Stimulated activated CD4-positive, alpha-beta T cell treated with anti-CD3 and anti-CD28 coated beads, Interleukin-15, amount 100 ng/mL, for 48 hours (primary cell): ENCODE measurements at places on chromosomes 7 and 10.

DNA sequence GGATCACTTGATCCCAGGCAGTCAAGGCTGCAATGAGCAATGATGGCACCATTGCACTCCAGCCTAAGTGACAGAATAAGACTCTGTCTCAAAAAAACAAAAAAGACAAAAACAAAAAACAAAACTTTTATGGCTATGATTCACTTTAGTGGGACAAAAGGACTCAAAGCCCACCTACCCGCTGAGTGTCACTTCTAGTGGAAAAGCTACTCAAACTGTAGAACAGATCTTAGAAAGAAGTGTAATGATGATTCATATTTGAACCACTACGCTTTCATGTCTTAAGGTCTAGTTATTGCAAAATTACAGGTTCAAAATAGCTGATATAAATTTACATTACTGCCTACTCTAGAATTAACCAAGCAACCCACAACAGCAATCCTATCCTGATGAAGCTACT is 47.1 kb upstream of the OTUD1 start:
- peak; percentile 7 for DNase-seq

DNA sequence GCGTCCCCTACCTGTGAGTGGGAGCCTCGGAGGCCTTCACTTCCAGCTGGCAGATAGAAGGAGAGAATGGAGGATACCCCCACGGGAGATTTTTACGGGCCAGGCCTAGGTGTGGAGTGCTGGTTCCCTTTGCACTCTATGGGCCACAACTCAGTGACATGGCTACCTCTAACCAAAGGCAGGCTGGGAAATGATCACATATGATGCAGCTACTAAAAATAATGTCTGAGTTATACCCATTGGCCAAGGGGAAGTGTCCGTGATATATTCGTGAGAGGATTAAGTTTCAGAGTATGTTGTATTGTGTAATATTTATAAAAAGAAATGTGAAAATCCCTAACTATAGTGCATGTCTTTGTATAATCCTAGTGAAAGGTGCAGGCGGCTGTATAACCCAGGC is 13.5 kb upstream of the HIPK2 start:
- no peak for DNase-seq

GRCh38 chr10:129969911-129970464 is 5.9 kb upstream of the EBF3 start:
- no peak for DNase-seq

- DNase-seq, result no peak
These were observed 93.1 kb upstream of the IFRD1 start for GRCh38 chr7:112357136-112357535.

GRCh38 chr7:133048589-133048988 is 33.3 kb downstream of the CHCHD3 start:
- no peak for DNase-seq

GRCh38 chr10:114022766-114023597 is 20.7 kb upstream of the ADRB1 start:
- DNase-seq, result no peak

DNA sequence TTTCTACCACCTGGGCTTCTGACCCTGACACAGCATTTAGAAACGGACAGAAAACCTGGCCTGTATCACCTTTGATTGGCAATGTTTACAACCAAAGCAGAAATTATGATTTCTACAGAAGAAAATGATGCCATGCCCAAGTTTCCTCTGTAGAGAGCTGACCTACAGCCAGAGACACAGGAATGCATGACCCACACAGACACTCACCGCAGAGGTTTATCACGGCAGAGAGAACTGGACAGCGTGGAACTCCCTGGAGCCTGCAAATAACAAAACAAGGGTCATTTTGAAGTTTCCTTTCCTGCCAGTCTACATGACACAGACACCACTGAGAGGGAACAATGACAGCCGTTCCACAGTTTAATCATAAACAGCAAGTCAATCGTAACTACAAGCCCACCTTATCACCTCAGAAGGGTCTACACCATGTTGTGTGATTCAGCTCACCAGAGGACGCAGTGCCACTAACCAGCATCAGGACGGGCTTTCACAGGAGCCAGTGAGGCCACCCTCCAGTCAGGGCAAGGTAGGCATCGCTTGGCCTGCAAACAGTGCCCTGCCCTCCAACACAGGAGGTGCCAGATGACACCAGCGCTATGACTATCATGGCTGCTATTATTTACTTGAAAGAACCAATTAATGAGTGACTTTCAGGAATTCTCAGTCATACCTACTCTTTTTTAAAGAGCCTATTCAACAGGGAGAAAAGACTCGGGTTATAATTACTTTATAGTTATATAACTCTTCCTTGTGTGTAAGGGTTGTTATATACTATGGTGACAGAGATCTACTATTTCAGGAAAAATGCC is 139.9 kb downstream of the TNS3 start:
- no peak for DNase-seq

DNA sequence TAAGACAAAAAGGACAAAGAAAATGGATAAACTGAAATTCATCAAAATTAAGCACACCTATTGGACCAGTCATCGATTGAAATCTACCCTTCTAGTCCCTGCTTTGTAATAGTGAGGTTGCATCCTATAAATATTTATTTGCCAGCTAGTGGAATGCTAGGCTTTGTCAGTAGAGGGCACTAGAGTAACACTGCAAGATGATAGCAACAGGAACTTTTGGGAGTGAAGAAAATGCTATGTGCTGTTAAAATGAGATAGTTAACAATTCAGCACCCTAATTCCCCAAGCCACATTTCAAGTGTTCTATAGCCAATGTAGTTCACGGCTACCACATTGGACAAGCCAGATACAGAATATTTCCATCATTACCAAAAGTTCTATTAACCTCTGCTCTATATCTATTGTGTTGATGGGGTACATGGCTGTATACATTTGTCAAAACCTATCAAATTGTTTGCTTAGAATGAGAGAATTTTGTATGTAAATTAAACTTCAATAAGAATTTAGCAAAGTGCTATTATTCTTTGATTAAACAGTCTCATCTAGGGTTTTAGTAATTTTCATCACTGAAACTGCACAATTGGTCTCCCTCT is 69.8 kb downstream of the LSMEM1 start:
- no peak for DNase-seq

DNA sequence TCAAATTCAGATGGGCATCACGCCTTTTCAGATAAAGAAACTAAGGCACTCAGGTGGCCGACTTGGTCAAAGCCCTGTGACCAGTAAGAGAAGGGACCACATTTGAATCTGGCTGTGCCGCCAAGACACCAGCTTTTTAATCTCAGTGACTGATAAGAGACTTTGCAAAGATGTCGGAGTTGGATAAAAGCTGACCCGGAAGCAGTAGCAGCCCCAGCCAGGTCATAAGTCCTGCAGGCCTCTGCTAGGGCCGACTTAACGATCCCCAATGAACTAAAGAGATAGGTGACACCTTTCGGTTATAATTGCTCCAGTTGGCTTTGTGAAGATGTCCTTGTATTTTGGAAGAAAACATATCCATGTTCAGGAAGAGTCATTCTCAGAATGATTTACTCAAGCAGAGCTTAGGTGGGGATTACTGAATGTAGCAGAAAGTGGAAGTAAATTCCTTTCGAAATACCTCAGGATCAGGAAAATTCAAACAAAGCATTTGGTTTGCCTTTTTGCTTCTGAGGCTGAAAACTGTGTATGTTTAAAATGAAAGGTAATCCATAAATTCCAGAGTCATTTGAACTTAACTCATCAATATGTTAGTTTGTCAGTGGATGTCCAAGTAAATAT is 164.2 kb upstream of the PITRM1 start:
- DNase-seq, result no peak

GRCh38 chr10:99619851-99620710 is at the start of gene SLC25A28:
Gene SLC25A28, minus strand, starts transcription at chr10:99620439. Its CDS starts 104 bp downstream, at chr10:99620335.
- DNase-seq, result peak; percentile 91

DNA sequence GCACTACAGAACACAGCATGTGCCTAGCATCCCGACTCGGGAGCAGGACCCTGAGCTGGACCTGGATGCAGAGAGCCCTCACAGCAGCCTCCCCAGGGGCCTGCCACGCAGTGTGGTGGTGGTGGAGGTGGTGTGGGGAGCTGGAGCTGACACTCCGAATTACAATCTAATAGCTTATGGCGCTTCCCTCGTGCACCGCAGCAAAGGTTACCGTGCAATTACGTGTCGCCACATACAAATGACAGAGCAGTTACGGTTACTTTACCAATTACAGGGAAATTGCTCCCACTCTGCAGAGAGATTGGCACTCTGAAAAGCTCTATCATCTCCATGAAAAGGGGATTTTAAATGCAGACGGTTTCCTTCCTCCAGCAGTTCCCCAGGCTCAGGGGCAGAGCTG is 81.8 kb downstream of the PLXNA4 start:
- DNase-seq, result no peak

GRCh38 chr10:61870526-61870895 is 31.0 kb upstream of the ARID5B start:
- DNase-seq, result no peak

DNA sequence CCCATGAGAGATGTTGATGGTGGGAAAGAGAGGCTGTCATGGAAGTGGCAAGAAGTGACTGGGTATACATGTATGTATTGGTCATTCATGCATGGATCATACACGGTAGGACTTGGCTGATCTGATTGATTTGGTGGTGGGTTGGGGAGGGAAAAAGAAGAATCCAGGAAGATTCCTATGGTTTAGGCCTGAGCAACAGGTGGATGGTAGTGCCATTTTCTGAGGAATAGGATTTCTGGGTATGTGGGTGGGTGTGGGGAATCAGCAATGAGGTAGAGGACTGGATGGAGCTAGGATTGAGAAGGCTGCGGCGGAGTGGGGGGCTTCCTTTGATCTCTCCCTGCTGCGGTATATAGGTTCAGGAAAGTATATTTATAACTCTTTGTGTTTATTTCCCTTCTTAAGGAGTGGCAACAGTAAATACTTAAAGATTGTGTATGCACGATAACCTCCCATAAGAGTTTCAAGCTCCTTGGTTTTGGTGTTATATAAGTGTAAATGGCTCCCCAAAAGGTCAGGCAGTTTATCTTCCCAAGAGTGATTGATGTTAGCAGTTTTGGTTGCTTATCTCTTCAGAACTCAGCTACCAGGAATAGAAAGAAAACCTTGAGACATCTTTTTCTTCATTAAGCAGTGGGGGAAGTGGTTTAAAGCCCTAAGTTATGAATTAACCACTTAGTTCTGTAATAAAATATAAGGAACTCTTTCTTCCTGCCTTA is 100.1 kb downstream of the LSMEM1 start:
- no peak for DNase-seq

DNA sequence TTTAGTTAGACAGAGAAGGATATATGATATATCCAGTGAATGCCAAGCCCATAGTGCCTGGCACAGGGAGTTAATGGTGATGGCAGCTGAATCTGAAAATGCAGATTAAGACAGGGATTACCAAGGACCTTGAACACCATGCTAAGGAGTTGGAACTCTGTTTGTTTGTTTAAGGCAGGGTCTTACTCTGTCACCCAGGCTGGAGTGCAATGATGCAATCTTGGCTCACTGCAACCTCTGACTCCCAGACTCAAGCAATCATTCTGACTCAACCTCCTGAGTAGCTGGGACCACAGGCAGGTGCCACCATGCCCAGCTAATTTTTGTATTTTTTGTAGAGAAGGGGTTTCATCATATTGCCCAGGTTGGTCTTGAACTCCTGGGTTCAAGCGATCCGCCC is 1.6 kb downstream of the AKR1D1 start:
- no peak for DNase-seq

GRCh38 chr10:49109669-49110340 is 5.5 kb downstream of the VSTM4 start:
- no peak for DNase-seq

DNA sequence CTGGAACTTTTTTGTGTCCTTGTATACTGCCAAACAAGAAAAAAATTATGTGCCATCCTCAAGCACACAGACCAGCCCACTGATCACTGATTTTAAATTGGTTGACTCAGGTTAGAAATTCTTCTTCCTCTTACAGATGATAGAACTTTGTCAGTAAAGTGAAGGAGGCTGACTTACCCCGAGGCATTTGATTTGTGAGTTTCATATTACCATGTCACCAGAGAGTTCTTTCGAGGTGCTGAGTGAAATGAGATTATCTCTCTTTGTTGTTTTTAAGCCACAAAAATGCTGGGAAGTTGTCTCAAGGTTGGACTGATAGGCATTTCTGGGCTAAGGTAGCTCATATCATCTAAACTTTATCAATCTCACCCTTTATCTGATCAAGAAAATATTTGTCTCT is 78.8 kb upstream of the FAM180A start:
- DNase-seq, result no peak

- DNase-seq, result no peak
These were observed 9.1 kb downstream of the CREB3L2 start for GRCh38 chr7:137992550-137993394.

DNA sequence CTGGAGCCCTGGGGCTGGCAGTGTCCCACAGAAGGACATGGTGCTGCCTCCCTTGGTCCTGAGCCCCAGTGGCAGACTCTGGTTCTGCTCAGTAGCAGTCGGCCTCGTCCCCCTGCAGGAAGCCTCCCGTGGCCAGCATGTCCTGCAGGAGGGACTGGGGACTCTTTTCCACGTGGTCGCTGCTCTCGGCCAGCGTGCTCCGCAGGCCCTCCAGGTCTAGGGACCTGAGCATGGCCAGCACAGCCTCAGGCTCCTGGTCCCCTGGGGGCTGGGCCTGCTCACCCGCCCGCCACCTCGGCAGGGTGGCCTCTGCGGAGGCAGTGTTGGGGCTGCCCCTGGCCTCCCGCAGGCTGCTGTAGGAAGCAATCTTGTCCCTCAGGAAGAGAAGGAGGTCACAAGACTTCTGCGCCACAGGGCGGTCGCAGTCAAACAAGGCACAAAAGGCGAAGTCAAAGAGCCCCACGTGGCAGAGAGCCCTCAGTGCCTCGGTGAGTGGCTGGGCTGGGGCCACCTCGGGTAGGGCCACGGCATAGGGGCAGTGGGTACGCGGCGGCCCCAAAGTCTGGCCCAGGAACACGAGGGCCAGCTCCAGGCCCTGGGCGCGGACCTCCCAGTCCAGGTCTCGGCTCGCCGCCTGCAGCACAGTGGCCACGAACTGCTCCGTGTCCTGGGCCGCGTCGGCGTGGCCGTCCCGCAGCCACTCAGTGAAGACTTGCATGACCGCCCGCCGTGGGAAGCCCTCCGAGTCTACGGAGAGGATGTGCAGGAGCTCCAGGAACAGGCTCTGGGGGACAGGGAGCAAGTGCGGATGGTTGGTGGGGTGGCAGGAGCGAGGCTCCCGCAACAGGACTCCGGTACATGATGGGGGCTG is 17.1 kb downstream of the BRAT1 start:
- no peak for DNase-seq

GRCh38 chr10:124417895-124418725 is 613 bp downstream of the OAT start:
- DNase-seq, result no peak

GRCh38 chr7:129525225-129525862 is 23.0 kb downstream of the SMKR1 start:
- DNase-seq, result no peak

- no peak for DNase-seq
These were observed 9.3 kb downstream of the ADAP1 start for GRCh38 chr7:945147-945555.
